ENCODE measurements at places on chromosomes 3 and 15.

- no peak for DNase-seq
Observed at GRCh38 chr3:27596334-27596841, 112.2 kb upstream of the SLC4A7 start.

- no peak for DNase-seq
Observed at GRCh38 chr3:151297429-151297828, 19.1 kb upstream of the P2RY14 start.

- DNase-seq, result no peak
Observed at GRCh38 chr15:58171476-58172061, 33.4 kb downstream of the AQP9 start.

- DNase-seq, result no peak
Observed at GRCh38 chr3:179898024-179898423, 138.7 kb downstream of the PEX5L start.

GRCh38 chr3:153639631-153640030 lies 477.6 kb downstream of the RAP2B start:
- no peak for DNase-seq

GRCh38 chr3:8607234-8608040 lies 37.2 kb downstream of the SSUH2 start:
- no peak for DNase-seq

GRCh38 chr3:143101792-143102381 lies 17.7 kb upstream of the CHST2 start:
- DNase-seq, result no peak

DNA sequence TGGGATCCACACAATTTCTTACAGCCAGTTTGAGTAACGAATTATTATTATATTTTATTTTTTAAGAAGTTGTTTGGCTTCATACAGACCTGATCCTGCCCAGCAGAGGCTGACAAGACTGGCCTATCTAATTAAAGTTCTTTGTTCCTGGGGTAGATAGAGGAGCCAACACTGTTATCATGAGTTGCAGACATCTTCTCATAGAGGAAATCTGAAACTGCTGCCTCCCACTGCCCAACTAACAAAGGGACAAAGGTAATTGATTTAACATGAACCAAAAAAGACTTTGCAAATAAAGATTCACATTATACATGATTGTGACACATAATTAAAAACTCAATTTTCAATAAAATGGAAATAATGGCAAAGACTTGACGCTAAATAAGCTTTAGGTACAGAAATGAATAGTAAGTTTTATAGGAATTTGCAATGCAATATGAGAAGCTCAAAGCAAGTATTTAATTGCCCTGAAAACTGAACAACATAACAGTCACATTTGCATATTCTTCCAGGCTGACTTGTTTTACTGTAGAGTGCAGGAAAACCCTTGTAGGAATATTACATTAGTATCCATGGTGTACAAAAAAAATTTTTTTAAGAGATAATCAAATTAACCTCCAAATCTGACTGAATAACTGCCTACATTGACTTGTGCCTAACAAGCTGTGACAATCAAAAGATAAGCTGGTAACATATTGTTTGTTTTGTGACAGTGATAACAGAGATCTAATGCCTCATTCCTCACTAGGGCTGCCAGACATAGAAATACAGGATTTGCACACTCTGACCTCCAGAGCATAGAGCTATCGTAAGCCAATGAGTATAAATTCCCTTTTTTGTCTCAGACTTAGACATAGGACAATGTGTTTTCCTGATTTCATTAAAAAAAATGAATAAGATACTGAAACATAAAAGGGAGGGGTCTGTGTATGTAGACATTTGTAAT lies 273.2 kb downstream of the MFSD1 start:
- no peak for DNase-seq

DNA sequence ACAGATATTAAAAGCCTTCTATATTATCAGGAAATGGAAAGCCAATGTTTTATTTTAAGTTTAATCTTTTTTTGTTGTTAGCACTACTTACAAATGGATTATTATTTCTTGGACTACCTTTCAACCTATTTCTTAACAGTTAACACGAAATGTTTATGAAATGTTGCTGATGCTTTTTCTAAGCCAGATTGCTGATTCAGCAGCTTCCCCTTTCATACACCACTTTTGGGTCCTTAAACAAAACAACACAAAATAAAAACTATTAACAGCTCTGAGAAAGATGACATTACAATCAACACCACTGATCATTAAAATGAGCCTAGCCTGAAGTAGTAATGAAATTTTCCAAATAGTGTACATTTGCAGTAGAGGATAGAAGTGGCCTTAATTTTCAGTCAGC lies 99.2 kb upstream of the VEPH1 start:
- DNase-seq, result no peak

DNA sequence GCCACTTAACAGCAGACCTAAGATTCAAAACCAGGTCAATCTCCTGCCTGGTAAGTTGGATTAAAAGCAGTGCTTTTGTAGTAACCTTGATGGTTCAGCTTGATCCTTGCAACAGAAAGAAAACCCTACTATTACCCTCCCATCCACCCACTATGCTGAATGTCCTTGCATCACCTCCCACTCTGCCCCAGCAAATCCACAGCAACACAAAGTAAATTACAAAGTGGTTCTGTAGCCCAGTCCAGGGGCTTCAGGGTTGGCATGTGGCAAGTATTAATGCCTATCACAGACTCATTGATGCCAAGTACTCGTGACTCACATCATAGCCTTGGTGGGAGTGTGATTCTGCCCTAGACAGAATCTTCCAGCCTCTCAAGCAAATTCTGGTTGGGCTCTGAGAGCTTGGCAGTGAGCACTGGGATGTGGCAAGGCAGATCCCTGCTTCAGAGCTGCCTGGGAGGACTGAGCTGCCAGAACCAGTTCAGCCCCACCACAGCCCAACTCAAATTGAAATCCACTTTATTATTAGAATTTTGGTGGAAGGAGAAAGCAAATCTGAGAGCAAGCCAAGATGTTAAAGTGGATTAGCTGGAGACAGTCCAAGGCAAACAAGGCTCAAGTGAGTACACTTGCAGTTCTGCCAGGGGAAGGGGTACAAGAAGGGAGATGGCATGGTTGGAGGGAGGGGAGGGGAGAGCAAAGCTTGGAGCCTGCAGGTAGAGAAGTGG lies 225.8 kb upstream of the UMPS start:
- no peak for DNase-seq

GRCh38 chr15:98650417-98651035 lies 2.2 kb downstream of the IGF1R start:
- peak; percentile 38 for DNase-seq
